NCI-H226 (cell line): ENCODE measurements at places on chromosomes 5 and 9.

- no peak for DNase-seq
Observed at GRCh38 chr9:118362596-118362995, 658.4 kb downstream of the TLR4 start.

- DNase-seq, result peak; percentile 50
Observed at GRCh38 chr5:149636861-149637246, 55.6 kb downstream of the ARHGEF37 start.

DNA sequence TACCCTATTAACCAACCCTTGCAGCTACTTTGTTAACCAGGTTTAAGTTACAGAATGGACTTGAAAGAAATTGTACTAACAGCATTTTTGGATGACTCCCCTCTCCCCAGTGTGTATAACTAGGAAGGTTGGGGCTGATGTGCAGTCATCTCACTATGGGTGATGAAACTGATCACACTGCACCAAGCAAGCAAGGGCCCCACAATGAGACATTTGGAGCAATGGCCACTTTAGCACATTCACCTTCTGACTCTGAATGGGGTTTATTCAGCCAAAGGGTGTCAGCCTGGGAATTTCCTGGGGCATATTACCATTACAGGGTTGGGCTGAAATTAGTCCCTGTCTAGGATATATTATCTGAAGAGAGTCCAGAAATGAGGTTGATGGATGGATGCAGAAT is 18.7 kb upstream of the CYFIP2 start:
- no peak for DNase-seq

DNA sequence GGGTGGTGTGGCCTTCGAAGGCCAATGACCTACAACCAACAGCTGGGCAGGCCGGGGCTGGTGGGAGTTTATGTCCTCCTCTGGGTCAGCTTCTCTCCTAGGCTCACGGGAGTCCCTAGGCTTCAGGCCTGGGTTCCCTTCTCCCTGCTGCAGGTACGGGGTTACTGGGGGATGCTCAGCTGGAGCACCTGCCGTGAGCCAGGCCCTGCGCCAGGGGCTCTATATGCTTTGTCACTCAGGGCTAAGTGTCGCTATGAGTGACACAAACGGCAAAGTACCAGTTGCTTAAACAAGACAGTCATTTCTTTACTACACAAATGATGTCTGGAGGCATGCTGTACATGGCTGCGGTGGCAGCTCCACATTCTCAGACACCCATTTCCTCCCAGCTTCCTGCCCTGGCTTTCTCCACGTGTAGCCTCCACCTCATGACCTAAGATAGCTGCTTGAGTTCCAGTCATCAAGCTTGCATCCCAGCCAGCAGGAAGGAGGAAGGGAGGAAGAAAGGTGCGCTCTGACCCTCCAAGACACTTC is 22.5 kb upstream of the NINJ1 start:
- no peak for DNase-seq

GRCh38 chr9:69237702-69238295 is 63.7 kb downstream of the TJP2 start:
- DNase-seq, result no peak

DNA sequence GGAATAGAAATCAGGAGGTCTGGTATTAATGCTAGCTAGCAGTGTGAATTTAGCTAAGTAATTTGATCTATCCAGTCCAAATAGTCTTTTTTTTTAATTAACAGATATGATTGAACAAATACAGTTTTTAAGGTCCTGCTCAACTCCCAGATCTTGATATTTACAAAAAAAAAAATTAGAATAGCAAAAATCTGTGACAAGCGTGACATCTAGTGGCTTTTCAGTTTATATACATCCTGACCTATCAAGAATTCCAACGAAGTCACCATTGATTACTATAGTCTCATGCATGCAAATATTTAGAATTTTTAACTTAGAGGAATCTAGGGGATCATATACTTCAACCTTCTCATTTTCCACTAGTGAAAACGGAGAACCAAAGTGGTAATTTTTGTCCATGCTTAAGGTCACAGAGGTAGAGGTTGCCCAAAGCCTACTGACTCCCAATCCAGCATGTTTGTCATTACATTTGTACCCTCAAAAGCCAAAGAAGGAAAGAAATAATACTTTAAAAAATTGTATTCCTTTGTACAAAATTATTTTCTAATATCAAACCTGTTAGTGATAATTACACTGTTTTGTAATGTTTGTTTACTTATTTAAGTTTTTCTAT is 17.6 kb upstream of the TARS1 start:
- DNase-seq, result no peak

DNA sequence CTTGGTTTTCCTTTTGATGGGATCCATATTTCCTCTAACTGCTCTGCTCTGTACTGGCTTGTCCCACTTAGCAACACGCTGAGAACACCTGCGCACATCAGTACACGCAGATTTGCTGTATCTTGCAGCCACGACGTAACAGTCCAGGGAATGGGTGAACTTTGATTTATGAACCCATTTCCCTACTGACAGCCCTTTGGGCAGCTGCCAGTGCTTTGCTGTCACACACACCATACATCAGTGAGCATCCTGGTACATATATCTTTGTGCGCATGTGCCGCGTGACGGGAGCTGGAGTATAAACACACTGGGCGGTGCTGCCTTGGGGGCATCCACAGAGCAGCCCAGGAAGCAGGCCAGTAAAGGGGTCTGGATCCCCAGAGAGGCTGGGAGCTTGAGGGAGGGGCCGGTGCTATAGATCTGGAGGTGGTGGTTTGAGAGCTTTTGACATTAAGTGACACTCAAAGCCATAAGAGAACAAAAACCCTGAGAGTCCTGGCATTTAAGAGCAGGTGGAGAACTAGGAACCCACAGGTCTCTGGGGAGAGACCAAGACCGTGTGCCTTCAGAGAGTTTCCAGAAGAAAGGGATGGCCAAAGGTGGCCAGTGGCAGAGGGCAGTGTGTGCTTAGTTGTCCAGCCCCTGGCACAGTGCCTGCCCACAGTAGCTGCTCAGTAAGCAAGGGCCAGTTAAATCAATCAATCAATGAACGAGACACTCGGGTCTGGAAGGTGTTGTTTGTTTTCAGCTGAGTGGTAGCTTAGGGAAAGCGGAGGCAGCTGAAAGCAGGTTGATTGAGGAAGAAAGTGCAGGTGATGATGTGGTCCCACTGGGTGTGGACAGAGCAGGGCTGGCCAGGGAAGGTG is 53.7 kb downstream of the LMX1B start:
- DNase-seq, result no peak

DNA sequence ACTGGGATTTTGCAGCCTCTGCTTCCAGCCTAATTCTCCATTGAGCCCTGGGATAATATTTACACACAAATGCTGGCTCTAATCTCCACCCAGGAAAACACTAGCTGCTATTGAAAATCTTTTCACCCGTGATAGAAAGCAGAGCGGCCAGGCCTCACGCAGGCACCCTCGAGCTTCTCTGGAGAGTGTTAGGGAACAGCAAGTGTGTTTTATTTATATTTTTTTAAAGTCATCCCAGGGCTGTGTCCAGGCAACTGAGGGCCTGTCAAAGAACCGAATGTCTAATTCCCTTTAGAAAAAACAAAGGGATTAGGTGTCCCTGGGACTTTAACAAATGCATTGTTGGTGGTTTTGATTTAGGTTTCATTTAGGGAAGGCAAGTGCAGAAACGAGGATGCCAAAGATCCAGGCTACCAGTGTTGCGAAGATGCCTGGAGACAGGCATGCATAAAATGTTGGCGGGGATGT is 51.2 kb upstream of the SPRY4 start:
- DNase-seq, result no peak

DNA sequence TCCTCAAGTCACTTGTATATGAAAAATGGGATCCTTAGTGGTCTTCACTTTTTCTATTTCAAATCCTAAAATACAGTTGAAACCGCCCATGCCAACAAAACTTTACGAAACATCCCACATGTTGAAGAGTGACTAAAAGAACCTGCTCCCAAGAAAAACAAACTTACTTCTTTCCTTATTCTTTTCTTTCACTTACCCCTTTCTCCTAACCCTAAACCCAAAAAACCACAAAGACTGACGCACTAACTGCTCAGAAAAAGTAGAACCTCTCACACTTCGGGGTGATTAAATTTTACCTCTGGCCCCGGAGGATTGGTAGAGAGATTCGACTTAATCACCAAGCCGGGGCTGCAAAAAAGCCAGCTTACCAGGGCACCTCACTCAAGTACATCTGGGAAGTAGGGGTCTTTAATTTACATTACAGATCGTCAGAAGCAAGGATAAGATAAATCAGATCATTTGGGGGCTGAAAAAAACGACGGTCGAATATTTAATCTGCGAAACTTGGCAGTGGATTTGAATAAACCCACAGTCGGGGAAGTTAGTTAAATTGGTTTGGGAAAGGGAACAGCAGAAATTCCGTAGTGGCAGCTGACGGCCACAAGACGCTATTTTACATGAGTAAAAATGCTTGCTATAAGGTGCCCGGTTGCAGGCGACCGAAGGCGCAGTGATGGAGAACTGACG is 1.3 kb downstream of the CDO1 start:
- no peak for DNase-seq

DNA sequence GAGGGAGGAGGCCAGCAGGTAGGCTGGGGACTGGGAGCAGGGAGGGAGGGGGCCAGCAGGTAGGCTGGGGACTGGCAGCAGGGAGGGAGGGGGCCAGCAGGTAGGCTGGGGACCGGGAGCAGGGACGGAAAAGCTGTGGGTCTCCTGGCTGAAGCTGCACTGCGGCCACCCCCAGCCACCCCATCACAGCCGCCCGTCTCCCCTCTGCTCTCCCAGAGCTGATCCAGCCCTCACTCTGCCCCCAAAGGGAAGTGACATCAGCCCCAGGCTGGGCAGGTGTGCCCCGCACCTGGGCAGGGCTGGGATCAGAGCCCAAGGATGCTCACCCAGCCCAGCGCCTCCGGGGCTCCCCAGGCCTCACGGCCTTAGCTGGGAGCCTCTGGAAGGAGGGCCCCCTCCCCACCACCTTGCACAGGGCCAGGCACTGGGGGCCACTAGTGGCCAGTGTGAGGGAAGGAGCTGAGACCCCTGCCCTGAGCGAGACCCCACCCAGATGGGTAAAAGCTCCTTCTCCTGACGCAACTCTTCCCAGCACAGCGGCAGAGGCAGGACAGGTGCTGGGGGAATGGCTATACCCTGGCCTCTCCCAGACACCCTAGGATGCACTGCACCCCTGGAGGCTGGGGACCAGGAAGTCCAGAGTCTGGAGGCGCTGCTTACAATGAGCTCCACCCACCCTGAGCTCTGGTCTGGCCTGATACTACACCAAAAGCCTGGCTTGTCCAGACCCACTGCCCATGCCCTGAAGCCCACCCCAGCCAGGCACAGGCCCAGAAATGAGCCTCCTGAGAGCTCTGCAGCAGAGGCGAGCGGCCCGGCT is 11.6 kb downstream of the AGPAT2 start:
- no peak for DNase-seq
